ENCODE measurements at places on chromosomes 7 and 10. TPM values are rescaled to one million over a fixed set of nuclear protein-coding genes. Genes with fewer than 3 reads are reported as not detected.

MYH16 gene
- not detected for total RNA-seq

GRCh38 chr10:122286867-122287266 is 15.8 kb downstream of the BTBD16 start:
- peak; percentile 88 for DNase-seq

- no peak for DNase-seq
Observed at GRCh38 chr10:112663234-112664125, 216.5 kb downstream of the VTI1A start.

GRCh38 chr7:19574131-19574530 is 134.7 kb downstream of the POLR1F start:
- no peak for DNase-seq

CYP3A4 gene
- total RNA-seq = not detected

DNA sequence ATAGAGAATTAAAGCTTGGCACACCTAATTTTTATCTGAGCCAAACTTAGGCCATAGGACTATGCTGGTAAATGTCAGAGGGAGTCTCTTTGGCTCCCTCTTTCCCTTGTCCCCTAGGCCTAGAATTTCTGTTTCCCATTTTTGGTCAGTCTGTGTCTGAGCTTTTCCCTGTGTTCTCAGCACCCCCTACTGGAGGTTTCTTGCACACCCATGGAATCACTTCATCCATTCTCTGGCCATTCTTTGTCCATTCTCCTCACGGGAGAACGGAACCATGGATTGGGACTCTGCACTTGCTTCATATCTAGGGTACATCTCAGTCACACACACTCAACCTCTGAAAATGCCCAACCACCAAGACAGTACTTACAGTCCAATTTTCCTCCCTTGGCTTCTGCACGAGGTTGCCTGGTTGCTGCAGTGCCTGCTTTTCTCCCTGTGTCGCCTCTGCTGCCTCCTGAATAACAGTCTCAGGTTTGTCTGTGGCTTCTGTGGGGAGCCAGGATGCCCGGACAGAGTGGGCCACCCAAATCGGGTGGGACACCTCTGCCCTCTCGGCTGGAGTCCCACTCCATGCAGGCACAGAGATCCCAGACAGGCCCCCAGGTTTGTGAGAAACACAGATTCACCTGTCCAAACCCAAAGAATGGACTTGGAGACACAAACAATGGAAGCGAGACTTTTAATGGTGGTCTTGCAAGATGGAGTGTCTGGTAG is 35.1 kb upstream of the DNAH11 start:
- DNase-seq = peak; percentile 61

DNA sequence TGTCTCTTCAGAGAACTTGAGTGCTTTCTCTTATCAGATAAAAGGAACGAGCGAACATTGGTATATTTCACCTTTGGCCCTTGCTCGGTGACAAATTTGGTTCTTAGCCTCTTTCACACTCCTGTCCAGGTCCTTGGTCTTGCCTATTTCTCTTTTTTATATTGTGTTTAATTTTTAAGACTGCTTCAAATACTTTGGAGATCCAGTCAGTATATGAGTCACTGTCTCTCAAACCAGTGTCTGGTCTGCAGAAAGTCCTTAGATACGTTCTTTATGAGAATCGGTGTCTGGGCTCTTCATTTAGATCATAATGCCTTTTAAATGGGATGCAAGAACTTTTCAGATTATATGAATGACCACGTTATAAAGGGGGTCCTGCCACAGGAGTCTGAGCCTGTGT is 55.0 kb downstream of the PIK3AP1 start:
- no peak for DNase-seq

DNA sequence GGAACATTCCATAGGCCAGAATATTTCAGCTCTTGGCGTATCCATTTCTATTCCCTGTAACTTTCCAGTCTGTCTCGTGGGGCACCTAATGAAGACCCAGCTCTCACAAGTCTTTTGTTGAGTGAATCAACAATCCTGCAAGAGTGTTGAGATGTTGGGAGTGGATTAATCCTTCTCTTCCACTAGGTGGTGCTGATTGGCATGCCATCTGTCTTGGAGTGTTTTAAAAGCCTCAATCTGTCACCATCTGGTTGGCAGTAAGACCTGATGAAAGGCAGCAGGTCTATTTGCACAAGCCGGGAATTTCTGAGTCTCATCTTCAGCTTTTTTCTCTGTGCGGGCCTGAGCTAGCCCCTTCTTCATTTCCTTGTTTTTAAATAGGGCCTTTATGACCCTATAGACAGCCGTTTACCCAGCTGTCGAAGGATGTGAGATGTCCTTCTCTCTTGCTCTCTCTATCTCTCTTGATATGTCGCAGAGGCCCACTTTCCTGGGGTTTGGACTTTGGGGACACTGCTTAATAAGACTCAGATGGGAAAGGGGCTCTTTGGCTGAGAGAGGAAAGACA is 180.5 kb downstream of the ZNF365 start:
- peak; percentile 45 for DNase-seq

DNA sequence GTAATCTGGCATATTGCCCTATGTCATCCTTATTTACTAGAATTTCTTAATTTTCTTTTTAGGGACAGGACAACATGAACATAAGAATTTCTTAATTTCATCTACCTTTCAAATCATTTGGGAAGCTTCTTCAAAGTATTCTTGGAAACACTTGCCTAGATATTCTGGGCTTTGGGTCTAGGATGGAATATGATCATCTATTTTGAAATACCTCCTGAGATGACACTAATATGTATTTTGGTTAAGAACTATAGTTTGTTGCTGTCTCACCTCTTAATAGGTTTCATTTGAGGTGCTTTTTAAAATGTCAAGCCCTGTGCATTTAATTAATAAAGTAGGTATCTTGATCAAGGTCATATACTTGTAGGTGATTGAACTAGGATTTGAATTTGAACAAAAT is 49.1 kb downstream of the SEPTIN7 start:
- no peak for DNase-seq

GRCh38 chr7:133958822-133959221 is 168.3 kb upstream of the LRGUK start:
- DNase-seq = no peak

TRIL gene
- total RNA-seq = 9.5 TPM

DNA sequence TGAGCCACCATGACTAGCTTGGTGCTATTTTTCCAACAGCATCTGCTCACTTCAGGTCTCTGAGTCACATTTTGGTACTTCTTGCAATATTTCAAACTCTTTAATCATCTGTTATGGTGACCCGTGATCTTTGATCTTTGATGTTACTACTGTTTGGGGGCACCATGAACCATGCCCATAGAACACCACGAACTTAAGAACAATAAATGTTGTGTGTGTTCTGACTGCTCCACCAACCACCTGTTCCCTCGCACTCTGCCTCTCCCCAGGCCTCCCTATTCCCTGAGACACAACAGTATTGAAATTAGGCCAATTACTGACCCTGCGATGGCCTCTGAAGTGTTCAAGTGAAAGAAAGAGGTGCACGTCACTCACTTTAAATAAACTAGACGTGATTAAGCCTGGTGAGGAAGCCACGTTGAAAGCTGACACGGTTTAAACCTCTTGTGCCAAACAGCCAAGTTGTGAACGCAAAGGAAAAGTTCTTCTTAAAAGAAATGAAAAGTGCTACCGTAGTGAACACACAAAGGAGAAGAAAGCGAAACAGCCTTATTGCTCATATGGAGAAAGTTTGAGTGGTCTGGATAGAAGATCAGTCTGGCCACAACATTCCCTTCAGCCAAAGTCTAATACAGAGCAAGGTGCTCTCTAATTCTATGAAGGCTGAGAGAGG is 27.2 kb upstream of the ATP6V0A4 start:
- DNase-seq = peak; percentile 36

- no peak for DNase-seq
Observed at GRCh38 chr10:74381291-74381853, 230.4 kb downstream of the ADK start.

DNA sequence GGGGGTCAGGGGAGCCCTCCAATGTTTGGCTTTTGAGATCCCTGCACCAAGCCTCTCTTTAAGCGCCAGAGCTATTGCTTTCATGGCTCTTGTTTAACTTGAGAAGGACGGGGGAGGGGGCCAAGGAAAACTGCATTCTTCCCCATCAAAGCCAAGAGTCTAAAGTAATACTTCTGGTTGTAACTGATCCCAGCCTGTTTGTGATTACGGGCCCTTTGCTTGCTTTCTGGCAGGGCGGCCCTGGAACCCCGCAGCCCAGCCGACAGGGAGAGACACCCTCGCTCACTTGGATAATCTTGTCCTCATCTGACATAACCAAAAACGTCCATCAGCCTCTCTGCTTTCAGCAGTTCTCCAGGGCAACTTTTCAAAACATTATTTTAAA is 154.7 kb downstream of the NEURL1 start:
- DNase-seq = no peak

CRPPA gene
- 9.3 TPM for total RNA-seq

GRCh38 chr10:71656220-71656619 is 63.4 kb downstream of the C10orf105 start:
- no peak for DNase-seq

AKR1C1 gene
- 2.7 TPM for total RNA-seq

APBB1IP gene
- not detected for total RNA-seq

TMEM196 gene
- total RNA-seq = not detected

GRCh38 chr7:66682350-66683093 is 53.8 kb downstream of the KCTD7 start:
- peak; percentile 39 for DNase-seq

DNA sequence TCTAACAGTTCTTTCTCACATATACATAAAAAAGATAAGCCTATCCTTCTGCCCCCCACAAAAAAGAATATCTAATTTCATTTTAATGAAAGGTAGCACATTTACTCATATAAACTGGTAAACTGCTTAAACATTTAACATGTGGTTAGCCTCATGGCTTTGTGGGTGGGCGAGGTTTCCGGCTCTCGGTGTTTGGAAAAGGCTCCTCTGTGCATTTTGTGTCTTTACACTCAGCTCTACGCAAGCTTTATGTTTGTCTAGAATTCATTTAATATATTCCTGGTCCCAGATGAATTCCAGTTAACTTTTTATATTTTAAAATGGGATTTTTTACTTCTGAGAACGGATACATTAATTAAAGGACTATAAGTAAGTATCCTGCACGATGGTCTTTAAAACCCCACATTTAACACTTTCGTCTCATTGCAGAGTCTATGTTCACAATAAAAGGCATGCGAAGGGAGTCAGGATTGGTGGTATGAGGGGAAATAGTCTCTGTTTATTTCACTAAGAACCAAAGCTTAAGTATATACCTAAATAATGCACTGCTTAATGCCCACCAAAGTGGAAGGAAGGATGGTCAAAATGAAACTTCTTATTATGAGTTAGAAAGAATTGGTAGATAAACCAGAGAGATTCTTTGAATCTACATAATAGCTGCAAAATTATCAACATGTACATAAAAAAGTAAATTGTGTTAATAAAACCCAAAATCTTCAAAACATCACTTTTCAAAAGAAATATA is 197.2 kb downstream of the CRPPA start:
- peak; percentile 19 for DNase-seq

- no peak for DNase-seq
Observed at GRCh38 chr7:124667312-124668153, 98.1 kb downstream of the GPR37 start.

GRCh38 chr10:11810313-11810766 is 12.8 kb upstream of the PROSER2 start:
- peak; percentile 91 for DNase-seq

IDI2 gene
- not detected for total RNA-seq

GRCh38 chr10:36281831-36282331 is 639.8 kb upstream of the FZD8 start:
- peak; percentile 84 for DNase-seq

DNA sequence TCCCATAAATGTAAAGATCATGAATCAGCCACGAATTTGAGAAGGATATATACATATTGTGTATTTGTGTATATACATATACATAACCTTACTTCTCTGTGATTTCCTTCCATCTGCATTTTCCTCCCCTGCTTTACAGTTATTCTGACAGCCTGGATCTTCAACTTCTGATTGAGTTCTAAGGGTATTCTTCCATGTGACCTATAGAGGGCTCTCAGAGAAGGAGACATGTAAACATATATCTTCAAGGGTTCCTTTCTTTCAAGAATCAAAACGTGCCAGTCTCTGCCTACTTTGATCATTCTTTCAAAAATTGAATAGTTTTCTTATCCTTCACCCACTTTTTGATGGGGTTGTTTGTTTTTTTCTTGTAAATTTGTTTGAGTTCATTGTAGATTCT is 453.7 kb upstream of the POT1 start:
- no peak for DNase-seq

GRCh38 chr10:61900829-61901792 is at the start of gene ARID5B:
Gene ARID5B, plus strand, starts transcription at chr10:61901699. Its CDS starts 11 bp downstream, at chr10:61901710.
- DNase-seq = peak; percentile 57

- peak; percentile 12 for DNase-seq
Observed at GRCh38 chr7:7970531-7971307, 2.1 kb downstream of the GLCCI1 start.

DNA sequence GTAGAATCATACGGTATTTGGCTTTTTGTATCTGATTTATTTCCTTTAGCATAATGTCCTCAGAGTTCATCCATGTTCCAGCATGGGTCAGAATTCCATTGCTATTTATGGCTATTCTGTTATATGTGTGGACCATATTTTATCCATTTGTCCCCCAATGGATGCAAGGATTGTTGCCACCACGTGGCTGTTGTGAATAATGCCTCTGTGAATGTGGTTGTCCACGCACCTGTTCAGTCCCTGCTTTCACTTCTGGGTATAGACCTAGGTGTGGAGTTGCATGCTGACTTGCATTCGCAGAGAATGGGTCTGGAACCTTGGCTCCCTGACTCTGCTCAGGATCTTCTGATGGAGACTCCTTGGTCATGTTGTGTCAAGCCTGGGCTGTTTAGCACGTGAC is 199.9 kb downstream of the CAMK1D start:
- peak; percentile 17 for DNase-seq

- no peak for DNase-seq
Observed at GRCh38 chr7:79337717-79338116, 115.8 kb downstream of the MAGI2 start.

DNA sequence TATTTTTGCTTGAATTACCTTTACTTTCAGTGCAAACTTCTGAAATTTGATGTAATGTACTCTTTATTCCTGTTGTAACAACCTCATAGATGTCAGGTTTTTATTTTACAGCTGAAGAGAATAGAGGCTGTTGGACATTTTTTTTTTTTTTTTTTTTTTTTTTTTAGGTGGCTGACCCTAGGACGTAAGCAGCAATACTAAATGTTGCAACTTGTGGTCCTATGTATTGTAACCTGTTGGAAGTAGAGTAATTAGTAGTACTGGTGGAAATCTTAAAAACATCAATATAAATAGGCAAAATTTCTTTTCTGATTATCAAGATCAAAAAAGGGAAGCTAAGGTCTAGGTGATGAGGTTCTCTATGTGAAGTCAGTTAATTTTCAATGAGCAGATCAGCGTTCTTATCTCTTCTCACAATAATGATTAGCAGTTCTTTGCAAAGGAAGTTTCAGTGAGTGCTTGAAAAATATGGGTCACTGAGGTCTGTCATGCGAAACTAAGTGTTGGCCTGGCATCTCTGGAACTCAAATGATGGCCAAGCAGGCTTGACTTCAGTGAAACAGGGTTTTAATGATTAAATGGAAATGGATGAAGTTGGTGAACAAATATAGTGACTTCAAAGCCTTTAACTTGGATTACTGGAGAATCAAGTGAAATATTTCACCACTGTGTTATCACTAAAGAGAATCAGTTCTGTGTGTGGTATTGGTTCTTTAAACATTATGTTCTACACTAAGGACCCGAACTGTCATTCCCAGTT is 42.7 kb downstream of the BICC1 start:
- DNase-seq = no peak
